ENCODE measurements at places on chromosomes 2 and 18.

DNA sequence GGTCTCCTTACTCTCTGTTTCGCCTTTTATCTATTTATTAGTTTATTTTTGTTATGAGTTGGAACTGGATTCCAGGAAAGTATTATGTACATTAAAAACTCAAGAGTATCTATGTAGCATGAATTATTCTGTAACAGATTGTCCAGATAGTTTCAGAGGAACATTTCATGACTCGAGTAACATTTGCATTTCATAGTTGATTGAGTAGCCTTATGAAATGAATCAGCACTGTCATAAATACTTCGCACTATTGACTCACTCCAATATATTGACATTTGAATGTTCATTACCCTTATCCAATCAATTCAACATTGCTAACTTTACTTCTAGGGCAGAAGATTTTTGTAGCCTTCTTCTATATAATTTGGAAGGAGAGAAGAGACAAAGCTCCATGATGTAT, 11.3 kb upstream of the VRK2 start:
- DNase-seq, result no peak

GRCh38 chr2:15968280-15969178, 28.2 kb downstream of the MYCN start:
- DNase-seq, result no peak

DNA sequence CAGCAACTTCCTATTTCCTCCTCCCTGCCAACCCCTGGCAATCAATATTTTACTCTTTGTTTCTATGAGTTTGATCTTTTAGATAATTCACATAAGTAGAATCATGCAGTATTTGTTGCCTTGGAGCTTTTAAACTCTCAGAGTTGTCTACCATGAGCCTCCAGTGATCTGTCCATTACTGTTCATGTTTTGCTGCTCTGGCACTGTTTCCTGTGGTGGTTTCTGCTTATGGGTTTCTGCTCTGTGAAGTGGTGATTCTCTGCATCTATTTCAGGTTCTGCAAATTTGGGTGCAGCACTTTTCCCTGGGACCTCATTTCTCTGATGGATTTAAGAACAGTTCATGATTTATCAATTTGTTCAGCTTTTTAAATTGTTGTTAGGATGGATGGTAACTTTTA, 908.1 kb upstream of the FANCL start:
- no peak for DNase-seq

DNA sequence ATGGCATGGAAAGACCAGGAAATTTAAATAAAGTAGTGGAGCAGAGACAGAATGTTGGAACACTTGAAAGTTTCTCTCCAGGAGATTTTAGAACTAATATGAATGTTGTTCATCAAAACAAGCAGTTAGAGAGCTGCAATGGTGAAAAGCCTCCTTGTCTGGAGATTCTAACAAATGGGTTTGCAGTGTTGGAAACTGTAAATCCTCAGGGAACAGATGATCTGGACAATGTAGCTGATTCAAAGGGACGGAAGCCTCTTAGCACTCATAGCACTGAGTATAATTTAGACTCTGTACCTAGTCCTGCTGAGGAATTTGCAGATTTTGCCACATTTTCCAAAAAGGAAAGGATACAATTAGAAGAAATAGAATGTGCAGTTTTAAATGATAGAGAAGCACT, 27.7 kb downstream of the AFTPH start:
- no peak for DNase-seq

DNA sequence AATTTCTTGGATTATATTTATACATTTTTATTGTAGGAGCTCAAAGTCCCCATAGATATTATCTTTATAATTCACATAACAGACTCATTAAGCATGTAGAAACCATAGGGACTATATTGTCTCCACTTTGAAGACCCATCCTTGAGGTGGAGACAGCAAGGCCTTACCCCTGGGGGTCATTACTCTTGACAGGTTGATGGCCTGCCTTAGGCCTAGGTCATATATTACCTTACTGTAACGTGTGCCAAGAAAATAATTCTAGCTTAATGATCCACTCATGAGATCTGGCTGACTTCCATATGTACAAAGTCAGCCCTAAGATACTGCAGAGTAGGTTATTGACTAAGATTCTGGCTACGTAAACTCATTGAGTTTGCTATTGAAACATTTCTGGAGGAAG, 65.4 kb upstream of the GLS start:
- DNase-seq, result no peak

- DNase-seq, result no peak
Observed at GRCh38 chr18:78627551-78628346, 351.9 kb upstream of the SALL3 start.

- DNase-seq, result no peak
Observed at GRCh38 chr2:203972066-203972465, 35.5 kb downstream of the ICOS start.

- DNase-seq, result no peak
Observed at GRCh38 chr2:219637842-219638185, 10.4 kb downstream of the SLC4A3 start.

GRCh38 chr2:9287400-9288045, 80.9 kb downstream of the ASAP2 start:
- no peak for DNase-seq

- no peak for DNase-seq
Observed at GRCh38 chr18:75783566-75784281, 356.2 kb upstream of the SMIM21 start.

DNA sequence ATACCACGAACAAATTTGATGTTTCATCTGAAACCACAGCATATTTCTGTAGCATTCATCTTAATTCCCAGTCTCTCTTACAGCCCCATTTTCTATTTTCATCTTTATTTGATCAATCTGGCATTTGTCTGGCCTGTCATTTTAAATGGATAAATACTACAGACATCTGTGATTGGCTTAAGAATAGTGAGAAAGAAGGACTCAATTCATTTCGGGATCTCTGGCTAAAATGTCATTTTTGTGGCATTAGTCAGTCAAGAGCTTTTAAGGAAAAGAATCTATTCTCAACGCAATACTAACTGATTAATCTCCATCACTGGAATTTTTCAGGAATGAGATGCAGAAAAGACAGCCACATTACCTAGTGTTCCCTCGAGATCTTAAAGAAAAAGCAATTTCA, 585.9 kb downstream of the IRS1 start:
- no peak for DNase-seq

GRCh38 chr18:6052449-6052913, 157.2 kb upstream of the TMEM200C start:
- DNase-seq, result no peak

DNA sequence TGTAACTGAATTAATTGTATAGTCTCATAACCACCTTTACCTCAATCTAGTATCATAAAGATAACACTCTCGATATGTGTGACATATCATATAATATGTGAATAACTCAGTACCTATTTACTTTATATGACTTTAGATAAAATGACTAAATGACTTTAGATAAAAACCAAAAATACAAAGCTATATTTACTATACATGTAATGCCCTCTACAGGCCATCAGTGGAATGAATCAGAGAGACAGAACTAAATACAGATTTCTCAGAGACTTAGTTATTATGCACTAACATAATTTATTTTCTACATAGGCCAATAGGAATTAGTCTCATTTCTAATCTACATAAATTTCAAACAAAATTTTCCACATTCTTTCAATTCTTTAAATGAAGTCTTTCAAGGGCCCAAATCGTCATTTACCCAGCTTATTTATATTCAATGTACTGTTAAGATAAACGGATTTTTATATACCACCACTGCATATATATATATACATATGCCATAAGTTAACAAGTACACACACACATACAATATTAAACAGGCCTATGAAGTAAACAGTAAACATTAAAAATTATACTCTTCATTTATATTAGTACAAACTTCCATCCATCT, 219.9 kb downstream of the EXOC6B start:
- peak; percentile 23 for DNase-seq

- DNase-seq, result no peak
Observed at GRCh38 chr2:73685764-73686438, 43.7 kb upstream of the NAT8 start.

GRCh38 chr2:116467243-116467642, 1347.2 kb upstream of the DDX18 start:
- DNase-seq, result no peak

DNA sequence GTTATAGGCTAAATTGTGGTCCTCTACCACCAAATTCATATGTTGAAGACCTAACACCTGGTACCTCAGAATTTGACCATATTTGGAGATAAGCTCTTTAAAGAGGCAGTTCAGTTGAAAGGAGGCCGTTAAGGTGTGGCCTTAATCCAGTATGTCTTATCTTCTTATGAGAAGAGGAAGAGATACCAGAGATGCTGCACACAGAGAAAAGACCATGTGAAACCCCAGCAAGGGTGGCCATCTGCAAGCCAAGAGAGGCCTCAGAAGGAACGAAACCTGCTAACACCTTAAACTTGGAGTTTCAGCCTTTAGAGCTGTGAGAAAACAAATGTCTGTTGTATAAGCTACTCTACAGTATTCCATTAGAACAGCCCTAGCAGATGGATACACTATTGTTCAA, 528.1 kb upstream of the DCC start:
- DNase-seq, result no peak
